ENCODE measurements at places on chromosomes 1 and 21.

DNA sequence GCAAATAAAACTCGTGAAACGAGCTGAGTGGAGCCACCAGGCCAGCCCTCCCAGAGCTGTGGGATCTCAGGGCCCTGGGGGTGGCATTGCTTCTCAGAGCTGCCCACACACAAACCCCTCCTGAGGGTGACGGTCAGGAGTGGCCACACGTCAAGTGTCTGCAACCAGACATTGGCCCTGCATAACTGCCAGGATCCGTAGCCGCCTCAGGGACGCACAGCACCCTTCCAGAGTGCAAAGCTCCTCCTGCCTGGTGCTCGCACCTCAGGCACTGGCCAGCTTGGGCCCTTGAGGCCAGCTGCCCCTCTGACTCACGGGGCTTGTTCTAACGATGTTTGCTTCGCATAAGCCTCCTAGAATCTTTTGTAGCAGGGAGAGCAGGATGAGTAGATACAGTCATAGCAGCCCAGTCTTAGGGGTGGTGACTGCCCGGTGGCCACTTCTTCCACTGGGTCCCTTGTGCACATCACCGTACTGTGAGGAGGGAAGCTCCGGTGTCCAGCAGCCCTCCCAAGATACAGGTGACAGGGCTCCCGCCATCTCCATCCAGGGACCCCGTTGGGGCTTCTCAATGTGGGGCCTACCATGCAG, 5.0 kb downstream of the WNT3A start:
- no peak for DNase-seq

DNA sequence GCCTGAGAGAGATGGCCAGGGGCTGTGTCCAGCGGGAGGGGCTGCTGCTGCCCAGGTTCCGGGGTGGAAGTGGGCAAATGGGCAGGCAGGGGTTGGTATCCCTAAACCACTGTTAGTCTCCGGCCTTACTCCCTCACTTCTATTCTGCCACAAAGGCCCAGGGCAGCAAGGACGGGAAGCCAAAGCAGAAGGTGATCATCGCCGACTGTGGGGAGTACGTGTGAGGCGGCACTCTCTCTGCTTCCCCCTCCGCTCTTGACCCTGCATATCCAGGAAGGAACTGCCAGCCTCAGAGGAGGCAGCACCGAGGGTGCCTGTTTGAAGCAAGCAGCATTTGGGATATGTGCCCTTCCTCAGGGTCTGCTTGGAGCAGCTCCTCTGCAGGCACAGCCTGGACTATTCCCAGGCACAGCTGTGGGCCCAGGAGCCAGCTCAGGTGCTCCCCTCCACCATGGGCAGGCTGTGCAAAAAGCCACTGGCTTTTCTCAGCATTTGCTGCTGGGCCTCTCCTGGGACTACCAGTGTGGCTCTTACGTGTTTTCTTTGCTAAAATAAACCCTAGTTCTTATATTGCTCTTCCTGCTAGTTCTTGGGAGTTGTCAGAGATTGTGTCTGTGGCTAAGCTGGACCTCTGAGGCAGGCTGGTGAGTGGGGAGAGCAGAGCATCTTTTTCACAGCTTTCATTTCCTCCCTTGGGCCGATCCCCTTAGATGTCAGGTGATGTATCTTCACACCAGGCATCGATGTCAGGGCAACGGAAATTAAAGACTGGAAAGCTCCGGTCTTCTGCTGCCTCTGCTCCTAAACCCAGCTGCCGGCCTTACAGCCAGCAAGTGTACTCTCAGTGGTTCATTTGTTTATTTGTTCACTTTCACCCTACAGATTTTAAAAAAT, 14.7 kb downstream of the PPIE start:
- no peak for DNase-seq

- DNase-seq = no peak
Measured at GRCh38 chr1:182957902-182958395, 5.0 kb upstream of the SHCBP1L start.

- DNase-seq = no peak
Measured at GRCh38 chr1:59442492-59442891, 145.6 kb downstream of the FGGY start.

GRCh38 chr1:54310439-54311328, 95.5 kb downstream of the SSBP3 start:
- no peak for DNase-seq

DNA sequence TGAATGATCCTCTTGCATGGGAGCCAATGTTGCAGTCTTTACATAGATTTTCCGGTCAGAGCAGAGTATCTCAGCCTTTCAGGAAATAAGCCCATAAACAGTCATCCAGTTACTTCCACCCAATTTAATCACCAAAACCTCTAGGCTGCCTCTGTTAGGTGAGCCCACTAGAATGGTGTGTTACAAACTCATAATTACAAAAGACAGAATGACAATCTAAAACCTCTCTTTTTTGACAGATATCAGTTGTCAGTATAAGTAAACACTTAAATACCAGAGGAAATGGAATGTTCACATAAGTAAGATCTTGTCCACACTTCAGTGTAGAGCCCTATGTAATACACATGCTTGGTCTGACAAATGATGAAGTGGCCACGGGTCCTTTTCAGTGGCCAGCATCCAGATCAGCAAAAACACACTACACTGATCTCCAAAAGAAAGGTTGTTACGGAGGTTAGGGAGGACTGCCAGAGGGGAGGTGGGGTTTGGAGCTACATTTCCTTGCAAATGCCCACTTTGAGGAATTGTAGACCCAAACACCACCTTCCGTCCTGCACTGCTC, 71.3 kb upstream of the FBXO28 start:
- no peak for DNase-seq

- no peak for DNase-seq
Measured at GRCh38 chr1:160066829-160067745, 2.9 kb downstream of the KCNJ10 start.

DNA sequence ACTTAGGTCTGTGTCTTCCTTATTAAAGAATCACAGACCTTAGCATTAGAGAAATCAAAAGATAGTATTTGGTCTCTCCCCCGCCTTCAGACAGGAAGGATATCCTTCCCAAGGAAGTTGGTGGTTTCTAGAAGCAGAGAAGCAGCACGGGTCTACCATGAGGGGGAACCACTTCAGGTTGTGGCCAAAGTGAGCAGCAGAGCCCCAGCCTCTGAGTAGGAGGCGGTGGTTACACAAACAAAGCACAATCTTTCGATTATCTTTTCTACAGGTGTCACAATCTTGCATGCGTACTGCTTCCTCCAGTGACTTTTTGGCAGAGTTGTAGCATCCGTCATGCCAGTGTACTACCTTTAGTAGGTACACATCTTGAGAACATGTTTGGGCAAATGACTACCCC, 8.8 kb downstream of the PGLYRP4 start:
- DNase-seq = no peak

- no peak for DNase-seq
Measured at GRCh38 chr1:154391086-154391770, 13.9 kb upstream of the IL6R start.

- DNase-seq = peak; percentile 11
Measured at GRCh38 chr1:159821171-159821867, 5.4 kb upstream of the SLAMF8 start.

DNA sequence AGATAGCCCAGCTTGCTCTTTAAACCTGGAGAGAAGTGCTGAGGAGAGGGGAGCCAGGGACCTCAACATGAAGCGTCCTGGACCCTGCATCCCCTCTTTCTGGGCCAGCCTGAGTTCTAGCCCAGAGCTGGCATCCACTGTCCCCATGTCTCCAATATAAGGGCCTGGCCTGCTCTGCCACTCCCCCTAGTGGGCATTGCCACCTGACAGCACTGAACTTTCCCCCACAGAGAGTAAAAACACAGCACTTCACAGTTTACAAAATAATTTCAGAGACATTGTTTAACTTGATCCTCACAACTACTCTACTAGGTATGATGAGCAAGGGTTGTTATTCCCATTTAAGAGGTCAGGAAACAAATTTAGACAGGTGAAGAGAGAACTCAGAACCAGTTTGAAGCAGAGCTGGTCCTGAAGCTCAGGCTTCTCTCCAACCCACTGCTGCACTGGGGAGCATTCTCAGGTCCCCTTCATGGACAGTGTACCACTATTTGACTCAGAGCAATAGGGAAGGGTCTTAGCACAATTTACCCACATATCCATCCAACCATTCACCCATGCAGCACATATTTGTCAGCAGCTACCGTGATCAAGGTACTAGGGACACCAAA, 151.2 kb downstream of the DMRTA2 start:
- DNase-seq = no peak

- no peak for DNase-seq
Measured at GRCh38 chr1:92817986-92818764, 13.7 kb upstream of the RPL5 start.

DNA sequence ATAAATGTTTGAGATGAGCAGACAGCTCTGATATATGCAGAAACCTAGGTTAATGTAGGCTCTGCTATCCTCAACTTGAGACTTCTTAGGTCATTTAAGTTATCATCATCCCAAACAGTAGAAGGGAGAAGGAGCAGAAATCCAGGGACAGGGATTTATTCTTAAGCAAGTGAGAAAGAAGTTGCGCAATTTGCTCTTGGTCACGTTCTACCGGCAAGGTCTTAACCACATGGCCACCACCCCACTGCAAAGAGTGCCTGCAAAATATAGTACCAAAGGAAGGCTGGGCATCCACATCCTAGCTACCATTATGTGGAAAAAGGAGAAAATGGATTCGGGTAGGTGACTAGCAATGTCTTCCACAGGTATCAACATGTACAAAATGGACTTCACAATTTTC, 25.2 kb downstream of the CRNN start:
- DNase-seq = no peak

- no peak for DNase-seq
Measured at GRCh38 chr1:14926229-14926628, 227.3 kb upstream of the TMEM51 start.

- no peak for DNase-seq
Measured at GRCh38 chr1:216209125-216209524, 214.1 kb downstream of the USH2A start.

DNA sequence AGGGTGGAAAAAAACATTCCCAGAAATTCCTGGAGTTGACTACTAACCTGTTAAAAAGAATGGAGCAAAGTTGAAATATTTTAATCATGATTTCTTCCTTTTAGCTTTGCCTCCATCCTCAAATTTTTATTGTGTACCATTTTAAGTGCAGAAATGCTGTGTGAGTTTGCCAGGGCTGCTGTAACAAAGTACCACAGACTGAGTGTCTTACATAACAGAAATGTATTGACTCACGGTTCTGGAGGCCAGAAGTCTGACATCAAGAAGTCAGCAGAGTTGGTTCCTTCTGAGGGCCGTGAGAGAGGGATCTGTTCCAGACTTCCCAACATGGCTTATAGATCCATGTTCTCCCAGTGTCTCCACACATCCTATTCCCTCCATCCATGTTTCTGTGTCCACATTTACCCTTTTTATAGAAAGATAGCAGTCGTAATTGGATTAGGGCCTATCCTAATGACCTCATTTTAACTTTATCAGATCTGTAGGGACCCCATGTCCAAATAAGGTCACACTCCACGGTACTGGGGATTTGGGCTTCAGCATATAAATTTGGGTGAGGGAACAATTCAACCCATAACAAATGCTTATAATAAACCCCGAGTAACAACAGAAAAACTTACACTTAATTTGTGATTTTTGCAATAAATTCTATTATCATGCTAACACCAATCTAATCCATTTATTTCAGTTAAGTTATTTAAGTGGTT, 12.7 kb downstream of the SNX7 start:
- no peak for DNase-seq

- no peak for DNase-seq
Measured at GRCh38 chr21:35226968-35227744, 178.1 kb upstream of the RUNX1 start.

DNA sequence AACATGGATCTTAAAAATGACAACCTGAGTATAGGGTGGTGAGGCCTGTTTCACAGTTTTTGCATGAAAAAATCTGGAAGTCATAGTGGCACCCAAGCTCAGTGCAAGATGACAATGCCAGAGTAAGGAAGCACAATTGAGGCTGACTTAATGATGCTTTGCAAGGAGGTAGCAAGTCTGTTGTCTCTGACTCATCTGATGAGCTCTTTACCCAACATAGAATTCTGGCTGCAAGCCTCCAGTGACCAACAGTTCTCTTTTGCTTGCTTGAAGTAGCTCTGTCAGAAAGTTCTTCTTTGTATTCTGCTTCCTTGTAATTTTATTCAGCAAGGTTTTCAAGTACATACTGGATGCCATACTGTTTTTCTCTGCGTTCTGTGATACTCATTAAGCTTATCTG, 117.1 kb downstream of the FOXD2 start:
- no peak for DNase-seq

DNA sequence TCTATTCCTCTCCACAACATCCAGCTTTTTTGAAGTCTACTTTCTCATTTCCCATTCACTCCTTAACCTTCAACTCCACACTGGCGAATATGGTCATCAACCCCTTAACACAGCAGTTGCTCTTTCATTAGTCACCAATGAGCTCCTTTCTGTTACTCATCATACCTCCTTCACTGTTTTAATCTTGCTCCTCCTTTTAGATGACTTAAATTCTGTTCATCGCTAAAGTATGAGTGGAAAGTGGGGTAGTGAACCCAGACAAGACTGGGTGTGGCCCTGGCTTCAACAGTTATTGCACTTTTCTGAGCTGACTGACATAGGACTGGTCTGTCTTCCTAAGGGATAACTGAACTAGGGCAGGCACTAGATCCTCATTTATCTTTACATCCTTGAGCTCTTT, 51.3 kb downstream of the AKT3 start:
- peak; percentile 96 for DNase-seq

DNA sequence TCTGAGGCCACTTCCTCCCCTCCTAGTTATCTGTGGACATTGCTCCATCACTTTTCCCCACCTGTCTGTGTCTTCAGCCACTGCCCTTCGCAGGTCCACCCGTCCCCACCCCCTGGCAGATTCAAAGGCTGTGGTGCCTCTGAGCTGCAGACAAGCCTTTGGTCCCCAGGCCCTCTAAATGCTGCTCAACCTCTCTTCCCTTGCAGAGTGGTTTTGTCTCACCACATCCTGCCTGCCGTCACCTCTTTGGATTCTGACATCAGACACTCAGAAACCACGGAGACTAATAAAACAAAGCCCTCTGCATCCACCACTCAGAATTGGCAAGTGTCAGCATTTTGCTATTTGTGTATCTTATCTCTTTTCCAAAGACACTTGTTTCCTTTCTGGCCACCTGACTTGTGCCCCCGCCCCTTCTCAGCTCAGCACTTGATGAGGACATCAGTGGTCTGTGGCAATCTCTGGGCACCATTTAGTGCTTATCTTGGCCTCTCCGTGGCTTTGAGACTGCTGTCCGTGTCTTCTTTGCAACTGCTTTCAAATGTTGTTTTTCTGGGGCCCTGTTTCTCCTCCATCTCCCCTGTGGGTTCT, 7.7 kb downstream of the CNIH3 start:
- peak; percentile 98 for DNase-seq

- no peak for DNase-seq
Measured at GRCh38 chr1:5644281-5645134, 347.7 kb downstream of the NPHP4 start.

DNA sequence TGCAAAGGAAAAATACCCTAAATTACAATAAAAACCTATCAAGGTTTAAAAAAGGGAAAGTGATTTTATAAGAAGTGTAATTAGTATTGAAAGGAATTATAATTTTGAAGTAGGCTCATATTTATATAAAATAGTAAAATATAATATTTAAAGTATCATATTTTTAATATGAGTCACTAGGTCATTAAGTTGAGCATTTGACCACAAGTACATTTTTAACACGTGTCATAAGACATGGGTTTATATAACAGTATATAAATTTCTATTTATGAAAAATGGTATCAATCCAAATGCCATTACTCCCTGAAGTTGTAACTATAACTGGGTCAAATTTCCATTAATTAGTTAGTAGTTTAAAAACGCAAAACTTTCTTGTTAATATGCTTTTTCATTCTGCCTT, 365.9 kb downstream of the COL11A1 start:
- DNase-seq = no peak

- no peak for DNase-seq
Measured at GRCh38 chr1:224199679-224200078, 16.6 kb downstream of the DEGS1 start.

Measured in RCC 7860 (cell line).